ENCODE measurements at places on chromosomes 5 and 9.

GRCh38 chr5:83922699-83923098 lies 202.0 kb upstream of the HAPLN1 start:
- no peak for DNase-seq

DNA sequence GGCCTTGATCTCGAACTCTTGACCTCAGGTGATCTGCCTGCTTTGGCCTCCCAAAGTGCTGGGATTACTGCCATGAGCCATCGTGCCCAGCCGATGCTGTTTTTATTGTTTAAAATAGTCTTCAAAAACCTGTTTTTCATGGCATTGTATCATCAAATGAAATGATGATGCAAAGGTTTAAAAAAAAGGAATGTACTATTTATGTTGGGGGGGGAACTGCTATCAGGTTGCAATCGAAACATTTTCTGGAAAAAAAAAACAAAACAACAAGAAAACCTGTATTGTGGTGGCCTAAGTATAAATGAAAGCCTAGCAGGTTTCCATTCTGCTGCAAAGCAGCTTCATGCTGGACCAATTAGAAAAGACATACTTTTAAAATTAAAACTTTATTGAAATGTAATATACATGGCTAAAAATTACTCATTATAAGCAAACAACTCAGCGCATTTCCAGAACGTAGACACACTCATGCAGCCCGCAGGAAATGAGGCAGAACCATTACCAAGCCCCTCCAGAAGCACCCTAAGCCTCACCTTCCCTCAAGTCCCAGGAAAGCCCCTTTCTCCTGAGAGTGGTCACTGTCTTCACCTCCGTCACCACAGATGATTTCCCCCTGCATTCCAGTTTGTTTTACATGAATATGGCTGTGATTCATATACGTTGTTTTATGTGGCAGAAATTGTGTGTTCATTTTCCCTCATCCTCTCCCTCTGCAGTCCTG lies 19.0 kb downstream of the GPR107 start:
- no peak for DNase-seq

GRCh38 chr9:4017749-4018491 lies 281.9 kb downstream of the GLIS3 start:
- no peak for DNase-seq

GRCh38 chr5:43314724-43315123 lies 1.5 kb upstream of the HMGCS1 start:
- DNase-seq: no peak

GRCh38 chr9:101119206-101119819 lies 90.8 kb downstream of the PLPPR1 start:
- no peak for DNase-seq

DNA sequence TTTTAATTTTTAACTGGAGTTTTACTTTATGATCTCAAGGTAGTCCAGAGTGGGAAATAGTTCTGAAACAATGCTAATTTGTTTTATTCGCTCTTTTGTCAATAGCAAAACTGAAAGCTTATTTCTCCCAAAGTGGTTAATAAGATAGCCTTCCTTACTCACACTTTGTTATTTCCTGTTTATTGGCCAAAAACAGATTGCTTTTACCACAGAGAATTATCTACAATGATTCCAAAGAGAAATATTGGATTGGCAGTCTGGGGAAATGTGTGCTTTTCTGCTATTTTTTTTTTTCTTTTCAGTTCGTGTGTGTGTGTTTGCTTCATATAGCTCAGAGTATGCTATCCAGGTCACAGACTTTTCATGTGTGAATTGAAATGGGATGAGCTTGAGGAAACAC lies 756.7 kb upstream of the RGMB start:
- DNase-seq: no peak
